ENCODE measurements at places on chromosomes 16 and 17.

DNA sequence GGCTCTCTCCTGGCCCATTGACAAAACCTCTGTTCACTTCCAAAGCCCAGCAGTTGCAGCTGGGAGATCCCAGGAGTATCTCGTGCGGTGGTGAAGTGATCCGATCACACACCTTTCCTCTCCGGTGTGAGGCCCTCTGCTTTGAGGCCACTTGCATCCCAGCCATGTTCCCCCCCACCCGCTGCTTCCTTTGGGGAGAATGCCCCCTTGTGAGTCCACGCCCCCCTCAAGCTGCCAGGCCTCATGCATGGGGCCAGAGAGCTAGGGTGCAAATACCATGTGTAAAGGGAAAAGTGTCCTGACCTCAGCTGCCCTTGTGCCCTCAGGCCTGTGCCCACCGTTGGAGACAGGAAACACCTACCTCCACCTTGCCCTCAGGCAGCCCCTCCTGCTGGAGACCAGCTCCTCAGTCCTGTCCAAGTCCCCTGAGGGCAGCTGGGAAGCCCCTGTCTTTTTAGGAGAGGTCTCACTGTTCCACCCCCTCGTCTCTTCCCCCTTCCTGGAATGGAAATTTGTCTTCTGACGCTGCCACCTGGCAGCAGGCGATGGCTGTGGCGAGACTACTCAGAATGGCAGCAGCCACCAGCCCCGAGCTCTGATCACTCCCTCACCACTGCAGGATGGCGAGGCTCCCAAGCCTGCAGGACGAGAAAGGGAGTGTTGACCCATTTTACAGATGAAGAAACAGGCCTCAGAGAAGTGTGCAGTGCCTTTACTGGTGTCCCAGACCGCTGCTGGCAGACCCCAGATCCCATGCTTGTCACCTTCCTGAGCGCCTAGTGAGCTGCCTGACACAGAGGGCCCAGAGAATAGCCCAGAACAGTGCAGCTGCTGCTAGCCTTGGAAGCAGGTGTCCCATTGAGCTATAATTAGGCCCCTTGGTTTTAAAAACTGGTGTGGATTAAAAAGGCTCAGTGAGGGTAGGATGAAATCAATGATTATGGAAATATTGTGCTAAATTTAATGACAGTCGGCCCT lies 120.6 kb upstream of the CACNG5 start:
- DNase-seq = no peak

GRCh38 chr17:44940317-44940716 lies 7.3 kb downstream of the KIF18B start:
- no peak for DNase-seq

- no peak for DNase-seq
These were observed 492.2 kb downstream of the CDH11 start for GRCh38 chr16:64629622-64630021.

GRCh38 chr17:10793816-10794215 lies 10.1 kb downstream of the TMEM238L start:
- no peak for DNase-seq

- no peak for DNase-seq
These were observed 47.4 kb downstream of the RAI1 start for GRCh38 chr17:17728550-17729251.

All from activated T-helper 1 cell treated with anti-CD3 and anti-CD28 coated beads, Interleukin-2, amount 50 U/mL, for 16 hours (primary cell).